ENCODE measurements at places on chromosomes 11 and 22. TPM values are rescaled to one million over a fixed set of nuclear protein-coding genes. Genes with fewer than 3 reads are reported as not detected.

GRCh38 chr11:74196781-74197486 lies 25.8 kb downstream of the PPME1 start:
- no peak overlapping the region for H3K27ac ChIP-seq
- peaks cover 13% of the 10 kb centered on the region for H3K36me3 ChIP-seq

GRCh38 chr11:120270386-120270785 lies 30.4 kb downstream of the POU2F3 start:
- H3K27ac ChIP-seq = no peak overlapping the region
- no peak overlapping the region for H3K4me3 ChIP-seq
- DNase-seq = no peak
- H3K36me3 ChIP-seq = no peaks in the 10 kb centered on the region
- peaks cover 8% of the 10 kb centered on the region for H3K4me1 ChIP-seq

DNA sequence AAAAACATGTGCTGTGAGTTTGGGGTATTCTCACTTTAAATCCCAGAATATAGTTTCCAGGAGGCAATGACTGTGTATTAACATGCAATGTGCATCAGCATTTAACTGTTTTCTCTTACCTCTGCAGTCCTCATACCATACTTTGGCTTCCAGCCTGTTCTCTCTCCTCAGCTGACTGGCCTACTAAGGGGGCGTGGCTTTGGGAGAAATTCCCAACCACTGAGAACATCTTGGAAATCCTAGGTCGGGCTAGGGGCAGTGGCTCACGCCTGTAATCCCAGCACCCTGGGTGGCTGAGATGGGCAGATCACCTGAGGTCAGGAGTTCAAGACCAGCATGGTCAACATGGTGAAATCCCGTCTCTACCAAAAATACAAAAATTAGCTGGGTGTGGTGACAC lies 13.5 kb upstream of the ZC3H12C start:
- H3K27ac ChIP-seq = no peak overlapping the region
- H3K4me3 ChIP-seq = no peak overlapping the region
- H3K4me1 ChIP-seq = peaks cover 3% of the 10 kb centered on the region
- no peaks in the 10 kb centered on the region for H3K36me3 ChIP-seq
- H3K27me3 ChIP-seq = no peaks in the 10 kb centered on the region

DNA sequence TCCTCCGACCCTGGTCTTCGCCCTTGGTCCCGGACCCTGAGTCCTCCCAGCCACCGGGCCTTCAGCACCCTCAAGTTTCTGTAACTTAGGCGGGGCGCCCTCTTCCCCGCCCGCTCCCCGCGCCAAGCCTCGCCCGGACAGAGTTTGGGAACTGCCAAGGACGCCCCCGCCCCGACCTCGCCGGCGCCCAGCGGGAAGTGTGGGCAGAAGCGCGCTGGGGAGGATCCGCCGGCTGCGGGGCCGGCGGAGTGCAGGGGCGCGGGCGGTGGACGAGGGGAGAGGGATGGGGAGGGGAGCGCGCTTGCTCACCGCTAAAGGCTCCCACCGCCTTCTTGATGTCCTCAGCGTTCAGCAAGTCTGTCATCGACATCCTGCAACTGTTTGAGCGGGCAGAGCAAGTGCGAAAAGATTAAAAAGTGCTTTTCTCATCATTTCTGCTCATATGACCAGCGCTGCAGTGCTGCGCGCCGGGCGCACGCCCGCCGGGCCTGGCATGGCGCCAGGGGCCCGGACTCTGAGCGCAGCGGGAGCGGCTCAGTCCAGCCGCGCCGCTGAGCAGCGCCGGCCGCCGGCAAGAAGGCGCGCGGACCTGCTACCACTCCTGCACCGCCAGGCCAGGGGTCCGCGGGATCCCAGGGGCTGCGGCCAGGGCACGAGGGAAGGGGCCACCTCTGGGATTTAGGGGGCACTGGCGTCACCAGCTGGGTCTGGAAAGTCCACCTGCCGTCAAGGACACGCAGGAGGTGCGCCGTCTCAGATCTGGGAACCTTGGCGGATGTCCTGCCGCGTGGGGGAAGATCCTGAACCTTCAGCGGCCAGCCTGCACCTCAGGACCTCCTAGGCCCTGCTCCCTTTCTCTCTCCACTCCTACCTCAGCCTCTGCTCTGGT lies at the start of gene PVALB:
Gene PVALB, minus strand, starts transcription at position 400 of the 889 bp plus-strand sequence. Its CDS starts 30 bp downstream, at position 370.
- no peaks in the 10 kb centered on the region for H3K36me3 ChIP-seq
- H3K27ac ChIP-seq = no peak within 1 kb of the TSS
- peaks cover 19% of the 10 kb centered on the region for H3K4me1 ChIP-seq
- H3K4me3 ChIP-seq = peak within 1 kb of the TSS; percentile 60

DNA sequence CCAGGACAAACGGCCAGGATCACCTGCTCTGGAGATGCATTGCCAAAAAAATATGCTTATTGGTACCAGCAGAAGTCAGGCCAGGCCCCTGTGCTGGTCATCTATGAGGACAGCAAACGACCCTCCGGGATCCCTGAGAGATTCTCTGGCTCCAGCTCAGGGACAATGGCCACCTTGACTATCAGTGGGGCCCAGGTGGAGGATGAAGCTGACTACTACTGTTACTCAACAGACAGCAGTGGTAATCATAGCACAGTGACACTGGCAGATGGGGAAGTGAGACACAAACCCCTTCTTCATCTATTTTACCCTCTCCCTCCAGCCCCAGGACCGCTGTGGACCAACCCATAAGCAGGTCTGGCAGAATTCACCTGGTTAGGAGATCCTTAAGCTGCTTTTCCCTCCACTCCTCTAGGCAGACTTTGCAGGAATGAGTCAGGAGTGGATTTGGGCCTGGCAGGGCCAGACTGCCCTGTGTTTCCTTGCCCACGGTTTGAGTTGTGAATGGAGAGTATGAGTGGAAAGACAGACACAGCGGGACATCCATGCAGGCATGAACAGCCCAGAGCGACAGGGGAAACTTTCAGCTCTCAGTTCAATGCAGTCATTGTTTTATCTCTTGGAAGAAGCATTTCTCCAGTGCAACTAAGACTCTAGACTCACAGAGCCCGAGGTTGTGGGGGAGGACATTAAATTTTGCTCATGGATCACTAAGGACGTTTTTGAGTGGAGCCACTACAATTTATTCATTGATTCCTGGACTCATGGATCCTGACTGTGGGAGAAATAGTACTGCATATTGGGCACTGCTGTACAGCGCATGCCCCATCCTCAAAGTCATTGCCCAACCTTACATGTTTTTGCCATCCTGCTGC lies 75.3 kb upstream of the IGLL5 start:
- H3K4me3 ChIP-seq = no peak overlapping the region
- no peaks in the 10 kb centered on the region for H3K4me1 ChIP-seq
- H3K27ac ChIP-seq = no peak overlapping the region
- DNase-seq = no peak
- H3K27me3 ChIP-seq = peaks cover 93% of the 10 kb centered on the region

- no peaks in the 10 kb centered on the region for H3K27me3 ChIP-seq
- no peak for DNase-seq
- H3K36me3 ChIP-seq = no peaks in the 10 kb centered on the region
- H3K4me1 ChIP-seq = no peaks in the 10 kb centered on the region
- no peak overlapping the region for H3K4me3 ChIP-seq
These were observed 1083.2 kb upstream of the CNTN5 start for GRCh38 chr11:97937501-97937900.

- peaks cover 31% of the 10 kb centered on the region for H3K27me3 ChIP-seq
- H3K27ac ChIP-seq = no peak overlapping the region
- H3K4me1 ChIP-seq = peaks cover 45% of the 10 kb centered on the region
- DNase-seq = peak; percentile 81
- H3K4me3 ChIP-seq = peak overlapping the region; percentile 30
These were observed 39.7 kb downstream of the FLI1 start for GRCh38 chr11:128733440-128734102.

DNA sequence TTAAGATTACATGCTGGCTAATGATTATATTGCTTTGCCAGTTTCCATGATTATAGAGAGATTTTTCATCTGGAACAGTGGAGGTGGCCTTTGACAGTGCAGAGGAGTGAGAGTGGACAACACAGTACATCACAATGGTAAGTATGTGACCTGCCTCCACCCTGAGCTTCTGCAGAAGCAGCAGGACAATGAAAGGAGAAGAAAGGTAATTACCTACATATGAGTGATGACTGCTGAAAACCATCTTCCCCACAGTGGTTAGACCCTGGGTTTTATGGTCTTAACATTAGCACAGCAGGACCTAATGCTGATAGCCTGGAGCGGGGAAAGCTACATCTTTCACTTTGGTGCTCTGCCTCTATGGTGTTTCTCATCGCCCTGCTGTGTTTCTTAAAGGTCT lies 454.7 kb upstream of the DDI1 start:
- DNase-seq = peak; percentile 3
- H3K27me3 ChIP-seq = no peaks in the 10 kb centered on the region
- no peak overlapping the region for H3K4me3 ChIP-seq
- H3K27ac ChIP-seq = no peak overlapping the region
- no peaks in the 10 kb centered on the region for H3K36me3 ChIP-seq

GRCh38 chr22:18965526-18966421 lies 29.7 kb upstream of the PRODH start:
- no peak for DNase-seq
- peaks cover 4% of the 10 kb centered on the region for H3K27me3 ChIP-seq
- H3K27ac ChIP-seq = no peak overlapping the region
- H3K4me3 ChIP-seq = no peak overlapping the region

GRCh38 chr11:11382858-11383532 lies 29.9 kb upstream of the CSNK2A3 start:
- no peak overlapping the region for H3K27ac ChIP-seq
- H3K36me3 ChIP-seq = no peaks in the 10 kb centered on the region
- no peak overlapping the region for H3K4me3 ChIP-seq
- H3K4me1 ChIP-seq = peaks cover 16% of the 10 kb centered on the region
- DNase-seq = peak; percentile 21
- no peaks in the 10 kb centered on the region for H3K27me3 ChIP-seq

- H3K27ac ChIP-seq = no peak overlapping the region
- DNase-seq = no peak
- no peak overlapping the region for H3K4me3 ChIP-seq
- H3K36me3 ChIP-seq = no peaks in the 10 kb centered on the region
- no peaks in the 10 kb centered on the region for H3K27me3 ChIP-seq
These were observed 27.9 kb downstream of the PIWIL4 start for GRCh38 chr11:94595076-94595475.

- no peak overlapping the region for H3K4me3 ChIP-seq
- H3K36me3 ChIP-seq = peaks cover 8% of the 10 kb centered on the region
- peaks cover 10% of the 10 kb centered on the region for H3K4me1 ChIP-seq
- DNase-seq = no peak
- H3K27ac ChIP-seq = no peak overlapping the region
- no peaks in the 10 kb centered on the region for H3K27me3 ChIP-seq
These were observed 18.5 kb upstream of the PHLDA2 start for GRCh38 chr11:2947744-2948143.

- H3K4me1 ChIP-seq = peaks cover 3% of the 10 kb centered on the region
- H3K27me3 ChIP-seq = no peaks in the 10 kb centered on the region
- H3K4me3 ChIP-seq = no peak overlapping the region
These were observed 67.3 kb downstream of the RNF169 start for GRCh38 chr11:74815966-74816365.

GRCh38 chr11:126660761-126661425 lies 305.4 kb downstream of the ST3GAL4 start:
- no peak overlapping the region for H3K4me3 ChIP-seq
- peaks cover 2% of the 10 kb centered on the region for H3K4me1 ChIP-seq
- DNase-seq = no peak
- no peaks in the 10 kb centered on the region for H3K27me3 ChIP-seq

DNA sequence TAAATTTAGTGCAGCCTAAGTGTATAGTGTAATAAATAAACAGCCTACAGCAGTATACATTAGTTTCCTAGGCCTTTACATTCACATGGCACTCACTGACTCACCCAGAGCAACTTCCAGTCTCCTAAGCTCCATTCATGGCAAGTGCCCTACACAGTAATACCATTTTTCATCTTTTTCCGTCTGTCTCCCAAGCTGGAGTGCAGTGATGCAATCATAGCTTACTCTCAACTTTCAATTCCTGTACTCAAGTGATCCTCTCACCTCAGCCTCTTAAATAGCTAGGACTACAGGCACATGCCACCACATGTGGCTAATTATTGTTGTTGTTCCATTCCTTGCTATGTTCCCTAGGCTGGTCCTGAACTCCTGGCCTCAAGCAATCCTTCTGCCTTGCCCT lies 54.4 kb downstream of the FCHSD2 start:
- H3K36me3 ChIP-seq = no peaks in the 10 kb centered on the region
- no peaks in the 10 kb centered on the region for H3K27me3 ChIP-seq
- H3K4me3 ChIP-seq = no peak overlapping the region
- H3K4me1 ChIP-seq = peaks cover 9% of the 10 kb centered on the region

DNA sequence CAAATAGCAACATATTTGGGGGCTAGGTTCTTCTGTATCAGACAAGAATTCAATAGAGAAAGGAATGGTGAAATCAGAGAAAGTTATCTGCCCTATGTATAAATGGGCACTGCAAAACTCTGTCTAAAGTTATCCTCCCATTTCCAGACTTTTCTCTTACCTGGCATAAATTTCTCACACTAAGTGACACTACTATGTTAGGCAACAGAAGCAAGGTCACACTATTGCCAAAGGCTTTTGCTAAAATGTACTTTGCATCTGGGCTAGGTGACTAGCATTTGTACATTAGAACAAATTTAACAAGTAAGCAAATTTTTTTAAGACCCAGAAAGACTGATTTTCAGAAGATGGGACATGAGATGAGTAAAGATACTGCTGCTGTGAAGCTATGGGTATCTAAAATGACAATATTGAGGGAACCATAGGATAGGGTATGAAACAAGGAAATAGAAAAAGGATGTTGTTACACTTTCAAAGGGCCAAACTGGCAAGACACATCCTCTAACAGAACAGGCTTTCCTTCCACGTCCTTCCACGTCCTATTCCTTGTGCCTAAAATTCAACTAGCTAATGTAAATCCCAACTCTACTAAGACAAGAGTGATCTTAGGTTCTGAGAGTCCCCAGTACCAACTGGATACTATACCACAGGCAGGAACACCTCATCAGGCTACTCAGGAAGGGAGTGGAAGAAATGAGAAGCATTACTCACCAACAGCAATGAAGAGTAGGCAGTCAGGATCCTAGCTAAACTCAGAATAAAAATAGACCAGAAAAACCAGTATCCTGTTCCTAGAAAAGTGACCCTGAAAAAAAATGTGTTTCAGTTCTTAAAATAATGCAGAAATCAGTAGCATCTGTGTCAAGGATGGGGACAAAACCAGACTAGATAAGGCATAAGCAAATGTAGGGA lies 22.6 kb downstream of the GDPD4 start:
- H3K36me3 ChIP-seq = no peaks in the 10 kb centered on the region
- no peak overlapping the region for H3K27ac ChIP-seq
- H3K4me1 ChIP-seq = no peaks in the 10 kb centered on the region
- no peak for DNase-seq

DNA sequence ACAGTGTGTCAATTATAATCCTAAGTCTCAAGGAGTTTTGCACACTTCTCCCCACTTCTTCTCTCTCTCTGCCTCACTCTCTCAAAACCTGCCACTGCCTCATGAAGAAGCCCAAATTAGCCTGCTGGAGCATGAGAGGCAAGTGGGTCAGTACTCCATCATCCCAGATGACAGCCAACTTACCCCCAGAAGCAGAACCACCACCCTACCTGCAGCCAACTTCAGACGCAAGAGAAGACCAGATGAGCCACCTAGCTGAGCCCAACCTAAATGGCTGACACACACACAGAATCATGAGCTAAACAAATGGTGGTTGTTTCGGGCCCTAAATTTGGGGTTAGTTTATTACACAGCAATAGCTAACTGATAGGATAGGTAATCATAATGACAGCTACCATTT lies 61.2 kb downstream of the CD82 start:
- no peak for DNase-seq
- H3K4me1 ChIP-seq = no peaks in the 10 kb centered on the region
- H3K36me3 ChIP-seq = no peaks in the 10 kb centered on the region
- no peak overlapping the region for H3K4me3 ChIP-seq

The TMEM151A gene
- total RNA-seq = not detected

The ACCS gene
- 10.4 TPM for total RNA-seq

The ROBO4 gene
- total RNA-seq = not detected

The PARVG gene
- total RNA-seq = not detected

The SEZ6L gene
- total RNA-seq = 0.22 TPM

The CNGA4 gene
- not detected for total RNA-seq

The TRMT2A gene
- 39.7 TPM for total RNA-seq

The CLCF1 gene
- total RNA-seq = 3.7 TPM

The SYT8 gene
- total RNA-seq = not detected

The METTL15 gene
- 27.9 TPM for total RNA-seq

The RIMBP3B gene
- not detected for total RNA-seq

The OTOG gene
- 0.34 TPM for total RNA-seq
